ENCODE measurements at places on chromosomes 5 and 9.

- no peak for DNase-seq
These were observed 10.0 kb upstream of the STRBP start for GRCh38 chr9:123278361-123278760.

DNA sequence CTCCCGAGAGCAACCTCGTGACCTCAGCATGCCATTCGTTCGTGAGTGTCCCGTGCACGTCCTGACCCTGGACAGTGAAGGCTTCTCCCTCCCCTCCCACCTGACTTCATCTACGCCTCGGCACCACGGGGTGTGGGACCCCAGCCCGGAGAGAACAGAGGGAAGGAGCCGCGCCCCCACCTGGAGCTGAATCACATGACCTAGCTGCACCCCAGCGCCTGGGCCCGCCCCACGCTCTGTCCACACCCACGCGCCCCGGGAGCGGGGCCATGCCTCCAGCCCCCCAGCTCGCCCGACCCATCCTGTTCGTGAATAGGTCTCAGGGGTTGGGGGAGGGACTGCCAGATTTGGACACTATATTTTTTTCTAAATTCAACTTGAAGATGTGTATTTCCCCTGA lies 38.3 kb upstream of the FCN2 start:
- no peak for DNase-seq

DNA sequence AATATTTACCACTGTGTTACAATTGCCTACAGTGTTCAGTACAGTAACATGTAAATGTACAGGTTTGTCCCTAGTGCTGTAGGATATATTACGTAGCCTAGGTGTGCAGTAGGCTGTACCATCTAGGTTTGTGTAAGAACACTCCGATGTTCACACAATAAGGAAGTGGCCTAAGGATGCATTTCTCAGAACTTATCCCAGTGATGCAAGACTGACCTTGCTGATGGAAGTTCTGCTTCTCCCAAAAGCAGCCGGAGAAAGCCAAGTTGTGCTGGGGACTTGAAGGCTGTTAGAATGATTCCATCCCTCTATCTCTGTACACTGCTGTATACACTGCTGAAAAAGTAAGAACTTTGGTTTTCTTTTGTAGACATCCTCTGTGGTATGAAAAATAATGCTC lies 21.6 kb downstream of the NEUROG1 start:
- no peak for DNase-seq

DNA sequence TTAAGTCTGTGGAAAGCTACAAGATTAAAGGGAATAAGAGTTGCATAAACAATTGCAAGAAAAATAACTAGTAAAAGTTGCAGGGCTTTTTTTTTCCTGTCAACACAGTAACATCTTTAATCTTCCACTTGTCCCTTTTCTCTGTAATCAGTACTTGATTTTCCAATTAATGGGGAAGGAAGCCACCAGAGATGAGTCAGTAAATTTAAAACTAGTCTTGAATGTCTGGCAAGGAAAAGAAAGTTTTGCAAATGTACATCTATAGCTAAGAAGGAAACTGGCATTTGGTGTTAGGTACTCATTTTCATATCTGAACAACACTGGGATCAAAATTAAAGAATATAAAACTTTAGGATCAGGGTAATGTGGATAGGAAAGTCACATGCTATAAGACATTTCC lies 17.1 kb downstream of the DAP start:
- no peak for DNase-seq

DNA sequence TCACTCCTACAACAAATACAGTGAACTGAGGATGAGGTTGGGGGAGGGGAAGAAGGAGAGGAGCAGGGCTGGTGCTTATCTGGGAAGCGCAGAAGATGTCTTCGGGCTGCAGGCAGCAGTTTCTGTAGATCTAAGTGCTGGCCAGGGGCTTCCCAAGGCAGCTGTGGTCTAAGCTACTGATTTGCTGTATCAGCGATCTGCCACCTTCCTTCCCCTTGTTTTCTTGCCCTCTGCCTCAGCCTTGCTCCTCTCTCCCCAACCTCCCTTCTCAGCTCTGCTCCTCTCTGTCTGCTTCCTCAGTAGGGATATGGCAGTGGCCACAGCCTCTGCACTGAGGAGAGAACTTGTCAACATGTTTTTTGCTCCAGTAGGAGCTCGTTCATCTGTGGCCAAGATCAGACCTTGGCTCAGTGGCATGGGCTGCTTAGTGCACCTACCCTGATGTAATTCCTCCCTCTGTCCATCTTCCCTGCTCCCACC lies 42.8 kb upstream of the IL6ST start:
- DNase-seq, result no peak

DNA sequence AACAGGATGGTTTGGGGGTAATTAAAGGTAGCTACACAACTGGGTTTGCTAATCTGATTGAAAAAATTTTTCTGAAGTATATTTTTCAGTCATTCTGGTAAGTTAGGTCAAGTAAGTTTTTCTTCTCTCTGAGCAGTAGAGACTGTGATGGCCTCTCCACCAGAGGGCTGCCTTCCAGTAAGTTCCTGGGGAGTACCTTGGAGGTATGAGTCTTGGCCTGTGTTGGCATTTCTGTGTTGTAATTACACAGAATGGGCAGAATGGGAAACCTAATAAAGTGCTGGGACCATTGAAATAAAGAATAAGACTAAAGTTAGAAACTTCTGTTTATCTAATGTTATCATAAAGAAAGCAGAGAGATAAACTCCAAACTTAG lies 430.8 kb downstream of the ARHGEF28 start:
- DNase-seq, result no peak

- no peak for DNase-seq
These were observed 37.0 kb downstream of the HACD4 start for GRCh38 chr9:20994486-20994885.

DNA sequence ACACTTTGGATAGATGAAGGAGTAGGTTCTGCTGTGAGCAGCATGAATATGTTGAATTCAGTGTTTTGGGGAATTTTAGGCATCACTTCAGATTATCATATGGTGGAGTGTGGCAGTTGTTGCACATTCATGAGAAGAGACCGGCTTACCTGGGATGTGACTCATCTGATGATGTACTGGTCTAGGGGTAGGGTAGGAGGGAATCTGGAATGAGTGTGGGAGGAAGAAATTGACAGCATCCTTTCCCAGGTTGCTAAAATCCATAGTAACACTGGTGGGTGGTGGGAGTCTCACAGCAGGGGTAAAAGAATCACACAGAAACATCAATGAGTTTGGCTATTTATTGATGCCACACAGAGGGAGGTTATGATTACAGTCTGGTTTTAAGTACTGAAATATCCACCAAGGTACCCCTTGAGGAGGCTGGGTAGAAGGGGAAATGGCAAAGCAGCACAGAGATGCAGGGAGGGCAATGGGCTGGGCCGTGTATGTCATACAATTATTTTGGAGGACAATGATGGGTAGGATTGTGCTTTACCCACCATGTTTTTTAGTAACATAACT lies 82.5 kb downstream of the TARS1 start:
- no peak for DNase-seq
